ENCODE measurements at places on chromosomes 3 and 15.

DNA sequence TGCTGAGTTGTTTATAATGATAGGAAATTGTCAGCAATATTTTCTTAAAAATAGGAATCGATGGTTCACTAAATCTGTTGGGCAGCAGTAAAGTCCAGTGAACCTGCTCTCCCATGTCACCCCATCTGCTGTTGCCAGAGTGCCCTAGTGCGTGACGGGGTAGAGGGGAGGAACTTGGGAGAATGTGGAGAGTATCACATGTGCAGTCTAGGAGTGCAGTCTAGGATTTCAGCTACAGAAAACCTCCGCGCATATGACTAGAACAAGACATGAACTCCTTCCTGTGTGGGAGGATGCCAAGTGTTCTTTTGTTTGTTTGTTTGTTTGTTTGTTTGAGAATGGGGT is 74.6 kb upstream of the ACAD9 start:
- DNase-seq: no peak

GRCh38 chr15:75347222-75348033 is 589 bp downstream of the NEIL1 start:
- DNase-seq: peak; percentile 81

- no peak for DNase-seq
These were observed 1093.6 kb downstream of the IGSF11 start for GRCh38 chr3:117941015-117941414.

- DNase-seq: no peak
These were observed 5.2 kb downstream of the CSPG5 start for GRCh38 chr3:47573190-47574172.

- no peak for DNase-seq
These were observed 32.1 kb downstream of the BUB1B start for GRCh38 chr15:40192942-40193341.

- DNase-seq: no peak
These were observed 85.0 kb upstream of the PLXNA1 start for GRCh38 chr3:126897943-126898342.

GRCh38 chr15:89858661-89859458 is 34.9 kb downstream of the AP3S2 start:
- no peak for DNase-seq

- DNase-seq: no peak
These were observed 119.1 kb upstream of the TMC3 start for GRCh38 chr15:81492969-81493645.

GRCh38 chr3:74639681-74640080 is 25.2 kb upstream of the CNTN3 start:
- no peak for DNase-seq

GRCh38 chr3:113194823-113195401 is 16.4 kb upstream of the BOC start:
- no peak for DNase-seq

DNA sequence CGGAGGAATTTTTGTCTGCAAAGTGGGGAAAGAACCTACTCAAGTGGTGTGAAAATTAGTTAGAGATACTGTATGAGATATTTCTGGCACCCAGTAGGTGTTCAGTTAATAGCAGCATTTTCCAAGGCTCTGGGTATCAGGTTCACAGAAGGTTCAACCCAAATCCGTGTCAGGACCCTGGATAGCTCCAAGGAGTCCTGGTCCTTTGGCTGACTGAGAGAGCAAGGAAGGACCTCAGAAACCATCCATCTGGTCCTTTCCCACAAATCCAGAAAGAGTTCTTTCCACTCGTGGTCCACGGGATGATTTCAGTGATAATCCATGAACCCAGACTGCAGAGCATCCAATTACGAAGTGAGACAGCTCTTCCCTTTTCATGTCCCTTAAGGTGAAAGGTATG is 51.4 kb downstream of the SLC6A11 start:
- peak; percentile 77 for DNase-seq

DNA sequence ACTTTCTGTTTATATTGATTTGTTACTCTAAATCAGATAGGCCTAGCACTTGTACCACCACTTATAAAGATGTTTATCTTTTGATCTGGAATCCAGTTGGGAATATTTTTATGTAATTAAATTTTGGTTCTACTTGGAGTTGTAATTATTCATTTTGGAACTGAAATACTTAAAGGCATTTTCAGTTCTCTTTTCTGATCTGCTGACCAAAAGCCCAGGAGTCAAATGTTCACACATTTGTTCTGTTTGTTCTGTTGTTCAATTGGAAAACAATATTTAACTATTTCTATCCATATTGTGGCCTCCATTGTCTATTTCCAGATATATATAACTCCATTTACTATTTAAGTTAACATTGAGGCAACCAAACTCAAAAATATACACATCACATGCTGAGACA is 912.4 kb upstream of the EPHA6 start:
- DNase-seq: no peak

All from iPS-NIHi11 (cell line).